Activated naive CD4-positive, alpha-beta T cell (primary cell): ENCODE measurements at places on chromosomes 2 and 18.

DNA sequence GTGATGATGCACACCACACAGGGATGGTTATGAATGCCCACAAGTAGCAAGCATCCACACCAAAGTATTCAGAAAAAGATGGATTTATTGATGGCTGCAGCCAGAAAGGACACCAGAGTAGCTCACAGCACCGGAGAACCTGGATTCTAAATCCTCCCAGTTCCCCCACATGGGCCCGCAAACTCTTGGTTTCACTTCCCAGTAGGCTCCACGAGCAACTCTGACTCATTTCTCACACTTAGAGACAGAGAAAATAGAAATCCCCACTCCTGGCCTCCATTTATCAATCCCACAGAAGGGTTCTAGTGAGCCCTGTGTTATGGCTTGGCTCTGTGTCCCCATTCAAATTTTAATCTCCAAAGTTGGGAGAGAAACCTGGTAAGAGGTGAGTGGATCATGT, 426.7 kb upstream of the MYT1L start:
- DNase-seq = no peak

GRCh38 chr18:5543036-5543680, 639 bp downstream of the EPB41L3 start:
- DNase-seq = no peak

GRCh38 chr2:56369316-56369715, 185.5 kb downstream of the CCDC85A start:
- DNase-seq = no peak

DNA sequence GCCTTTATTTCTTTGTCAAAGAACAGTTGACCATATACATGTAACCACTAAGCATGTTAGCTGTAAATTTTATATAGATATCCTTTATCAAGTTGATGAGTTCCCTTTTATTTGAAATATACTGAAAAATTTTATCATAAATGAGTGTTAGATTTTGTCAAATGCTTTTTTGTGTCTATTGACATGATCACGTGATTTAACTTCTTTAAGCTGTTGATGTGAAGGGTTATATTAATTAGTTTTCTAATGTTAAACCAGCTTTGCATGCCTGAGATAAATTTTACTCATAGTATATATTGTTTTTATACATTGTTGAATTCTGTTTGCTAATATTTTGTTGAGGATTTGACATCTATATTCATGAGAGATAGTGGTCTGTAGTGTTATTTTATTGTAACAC, 241.9 kb upstream of the CDH20 start:
- DNase-seq = no peak

DNA sequence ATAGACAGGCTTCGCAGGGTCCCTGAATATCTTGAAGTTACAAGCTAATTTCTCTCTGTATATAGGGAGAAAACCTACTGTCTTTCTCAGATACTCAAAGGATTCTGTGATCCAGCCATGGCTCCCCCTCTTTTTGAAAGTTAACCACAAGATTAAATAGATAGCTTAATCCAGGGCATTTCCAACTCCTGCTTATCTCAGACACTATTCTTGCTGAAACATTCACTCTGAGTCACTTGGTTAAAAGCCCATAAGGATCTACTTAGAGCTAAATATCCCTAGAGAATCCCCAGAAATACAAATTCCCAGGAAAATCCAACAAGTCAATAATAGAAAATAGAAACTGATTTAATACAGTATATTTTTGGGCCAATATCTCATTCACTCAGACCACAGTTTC, 179.1 kb upstream of the LYPD1 start:
- DNase-seq = no peak

- no peak for DNase-seq
Observed at GRCh38 chr2:157291018-157291417, 33.5 kb downstream of the GALNT5 start.

GRCh38 chr2:175807031-175807873, 194.8 kb downstream of the LNPK start:
- DNase-seq = no peak

- peak; percentile 5 for DNase-seq
Observed at GRCh38 chr2:42101206-42102023, 53.6 kb downstream of the PKDCC start.

GRCh38 chr2:232376713-232377112, 1.8 kb upstream of the ALPP start:
- DNase-seq = no peak

- no peak for DNase-seq
Observed at GRCh38 chr18:12393998-12394397, 13.7 kb upstream of the PRELID3A start.

DNA sequence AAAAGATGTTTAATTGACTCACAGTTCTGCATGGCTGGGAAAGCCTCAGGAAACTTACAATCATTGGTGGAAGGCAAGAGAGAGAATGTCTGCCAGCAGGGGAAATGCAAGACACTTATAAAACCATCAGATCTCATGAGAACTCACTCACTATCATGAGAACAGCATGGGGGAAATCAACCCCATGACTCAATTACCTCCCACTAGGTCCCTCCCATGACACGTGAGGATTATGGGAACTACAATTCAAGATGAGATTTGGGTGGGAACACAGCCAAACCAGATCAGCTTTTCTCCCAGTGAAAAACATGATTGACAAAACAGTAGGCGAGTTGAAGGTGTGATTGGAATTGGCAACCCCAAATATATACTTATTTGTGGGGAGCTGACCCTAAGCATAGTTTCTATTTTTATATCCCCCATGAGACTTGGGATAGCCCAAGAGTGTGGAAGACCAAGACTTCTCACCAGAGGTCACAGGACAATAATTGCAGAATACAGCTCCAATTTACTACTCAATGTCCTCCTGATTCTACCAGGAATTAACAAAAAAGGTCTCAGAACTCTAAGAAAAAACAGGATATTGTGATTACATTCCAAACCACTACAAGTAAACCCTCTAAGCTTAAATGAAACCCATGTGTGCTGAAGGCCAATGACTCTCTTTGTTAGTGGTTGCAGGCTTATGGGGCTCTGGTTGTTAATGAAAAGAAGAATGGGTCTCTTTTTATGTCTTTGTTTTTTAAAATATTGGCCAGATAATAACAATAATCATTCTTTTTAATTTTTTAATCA, 96.1 kb upstream of the PIK3C3 start:
- DNase-seq = no peak

DNA sequence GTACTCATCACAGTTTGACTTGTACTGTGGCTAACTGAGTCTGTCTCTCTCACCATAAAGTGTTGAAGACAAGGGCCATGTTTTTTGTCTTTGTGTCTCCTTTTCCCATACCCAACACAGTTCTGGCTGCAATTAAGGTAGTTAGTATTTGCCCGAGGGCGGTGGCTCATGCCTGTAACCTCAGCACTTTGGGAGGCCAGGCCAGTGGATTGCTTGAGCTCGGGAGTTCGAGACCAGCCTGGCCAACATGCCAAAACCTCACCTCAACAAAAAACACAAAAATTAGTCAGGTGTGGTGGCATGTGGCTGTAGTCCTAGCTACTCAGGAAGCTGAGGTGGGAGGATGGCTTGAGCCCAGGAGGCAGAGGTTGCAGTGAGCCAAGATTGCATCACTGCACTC, 6.9 kb upstream of the KIF3C start:
- no peak for DNase-seq

DNA sequence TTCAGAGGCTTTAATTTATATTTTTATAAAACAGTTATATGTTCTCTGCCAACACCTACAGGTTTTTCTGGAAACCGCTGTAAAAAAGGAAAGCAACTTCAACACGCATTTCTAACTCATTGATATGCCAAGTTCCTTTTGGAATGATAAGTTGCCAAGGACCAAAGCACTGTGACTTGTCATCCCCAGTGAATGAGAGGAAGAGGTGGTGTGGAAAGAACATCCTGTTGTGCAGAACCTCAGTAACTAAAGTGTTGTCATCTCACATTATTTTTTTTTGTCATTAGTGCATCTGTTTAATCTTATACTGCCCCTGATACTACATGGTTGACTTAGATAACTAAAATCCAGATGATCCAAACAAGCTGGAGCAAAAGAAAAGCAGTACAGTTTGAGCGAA, 96.0 kb upstream of the NEUROD1 start:
- no peak for DNase-seq
